ENCODE measurements at places on chromosomes 2 and 18.

DNA sequence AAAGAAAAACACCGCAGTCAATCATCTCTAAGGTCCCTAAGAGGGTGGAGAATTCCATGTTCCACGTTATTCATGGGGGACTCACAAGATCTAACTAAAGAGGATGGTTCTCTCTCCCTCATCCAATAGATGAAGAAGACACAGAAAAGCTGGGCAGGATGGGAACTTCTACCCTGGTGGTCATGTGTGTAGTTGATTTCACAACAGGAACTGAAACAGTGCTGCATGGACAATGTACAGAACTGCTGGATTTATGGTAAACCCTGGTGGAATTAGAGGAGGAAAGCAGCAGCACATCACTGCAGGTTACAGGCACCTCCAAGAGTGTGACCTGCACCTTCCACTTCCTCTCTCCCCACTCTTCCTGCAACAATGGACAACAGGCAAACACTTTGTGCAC lies 31.4 kb downstream of the FECH start:
- no peak for DNase-seq

DNA sequence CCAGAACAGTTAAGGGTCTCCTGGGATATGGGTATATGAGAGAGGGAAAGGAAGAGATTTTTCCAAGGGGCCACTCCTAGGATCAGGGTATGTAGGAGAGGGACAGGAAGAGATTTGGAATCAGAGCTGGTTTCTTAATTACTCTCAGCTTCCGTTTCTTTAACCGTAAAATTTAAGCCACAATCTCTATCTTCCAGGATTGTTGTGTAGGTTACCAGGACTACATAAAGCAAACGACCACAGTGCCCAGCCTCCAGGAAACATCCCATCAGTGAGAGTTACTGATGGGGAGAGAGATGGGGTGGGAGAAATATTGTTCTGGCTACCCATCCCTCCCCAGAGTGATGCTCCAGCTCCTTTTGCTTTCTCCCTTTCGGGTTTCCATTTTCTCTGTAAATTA lies 114.6 kb upstream of the THUMPD2 start:
- DNase-seq = no peak

- no peak for DNase-seq
Observed at GRCh38 chr2:128607911-128608506, 289.3 kb upstream of the HS6ST1 start.

- no peak for DNase-seq
Observed at GRCh38 chr2:191105082-191105481, 45.7 kb downstream of the STAT4 start.

DNA sequence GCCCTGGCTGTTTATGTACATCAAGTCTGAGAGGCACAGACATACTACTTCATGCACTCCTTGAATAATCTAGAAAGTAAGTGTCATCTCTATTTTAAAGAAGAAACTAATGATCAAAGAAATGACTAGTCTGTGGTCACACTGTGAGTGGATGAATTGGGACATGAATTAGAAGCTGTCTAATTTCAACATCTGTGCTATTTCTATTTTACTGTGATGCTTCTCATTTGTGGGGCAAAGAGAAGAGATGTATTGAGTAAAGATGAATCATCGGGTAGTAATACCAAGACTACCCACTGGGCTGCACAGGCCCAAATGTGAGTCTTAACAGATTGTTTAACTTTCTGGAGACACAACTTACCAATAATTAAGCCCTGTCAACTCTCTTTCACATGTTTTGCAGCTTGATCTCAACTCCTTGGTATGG lies 42.4 kb upstream of the MTIF2 start:
- no peak for DNase-seq

DNA sequence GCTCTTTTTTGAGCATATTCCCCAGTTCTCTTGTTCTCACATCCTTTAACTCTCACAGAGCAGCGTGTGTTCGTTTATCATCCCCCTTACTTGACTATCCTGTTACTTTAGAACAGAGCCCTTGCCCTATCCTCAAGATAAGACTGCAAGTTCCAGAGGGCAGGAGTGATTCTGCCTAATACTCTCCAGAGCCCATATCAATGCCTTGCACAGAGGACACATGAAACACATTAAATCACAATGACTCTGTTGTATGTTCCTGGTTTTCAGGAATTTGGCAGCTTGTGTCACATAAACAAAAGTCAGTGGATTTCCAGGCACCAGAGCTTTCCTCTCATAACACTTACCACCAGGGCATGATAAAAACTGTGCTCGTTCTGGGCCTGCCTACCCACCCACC lies 156.7 kb downstream of the RNF144A start:
- DNase-seq = no peak

DNA sequence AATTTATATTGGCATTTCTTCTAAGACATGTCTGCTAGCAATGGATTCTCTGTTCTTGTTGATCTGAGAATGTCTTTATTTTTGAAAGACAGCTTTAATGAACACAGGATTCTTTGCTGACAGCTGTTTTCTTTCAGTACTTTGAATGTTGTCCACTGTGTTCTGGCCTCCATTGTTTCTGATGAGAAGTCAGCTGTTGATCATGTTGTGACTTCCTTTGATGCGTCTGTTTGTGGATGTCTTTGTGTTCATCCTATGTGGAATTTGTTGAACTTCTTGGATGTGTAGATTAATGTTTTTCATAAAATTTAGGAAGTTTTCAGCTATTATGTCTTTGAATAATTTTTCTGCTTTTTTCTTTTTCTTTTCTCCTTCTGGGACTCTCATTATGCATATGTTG lies 39.8 kb upstream of the KCNF1 start:
- no peak for DNase-seq

DNA sequence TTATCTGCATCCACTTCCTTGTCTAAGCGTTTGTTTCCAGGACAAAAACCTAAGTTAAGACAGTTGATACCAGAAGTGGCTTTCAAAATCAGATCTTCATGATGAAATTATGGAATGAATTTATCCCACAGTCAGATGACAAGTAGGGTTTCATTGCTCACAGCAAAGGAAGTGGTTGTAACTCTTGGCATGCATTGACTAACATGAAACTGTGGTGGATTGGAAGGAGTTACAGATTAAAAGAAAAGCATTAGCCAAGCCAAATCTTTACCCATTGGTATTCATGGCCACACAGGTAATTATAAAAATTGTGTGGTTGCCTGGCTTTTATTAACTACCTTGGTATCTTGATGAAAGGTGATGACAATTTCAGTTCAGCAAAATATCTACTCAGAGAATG lies 438.0 kb upstream of the NXPH2 start:
- no peak for DNase-seq

DNA sequence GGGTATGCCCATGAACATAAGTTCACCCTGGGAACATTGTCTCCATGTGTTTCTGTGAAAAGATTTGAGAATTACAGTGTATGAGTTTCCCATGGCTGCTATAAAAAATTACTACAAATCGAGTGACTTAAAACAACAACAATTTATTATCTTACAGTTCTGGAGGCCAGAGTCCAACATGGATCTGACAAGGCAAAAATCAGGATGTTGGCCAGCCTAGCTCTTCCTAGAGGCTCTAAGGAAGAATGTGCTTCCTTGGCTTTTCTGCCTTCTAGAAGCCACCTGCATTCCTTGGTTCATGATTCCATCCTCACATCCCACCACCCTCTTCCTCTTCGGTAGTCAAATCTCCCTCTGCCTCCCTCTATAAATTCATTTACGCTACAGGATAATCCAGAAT lies 38.6 kb downstream of the FAM124B start:
- DNase-seq = no peak

- no peak for DNase-seq
Observed at GRCh38 chr2:60523963-60524362, 29.5 kb downstream of the BCL11A start.

DNA sequence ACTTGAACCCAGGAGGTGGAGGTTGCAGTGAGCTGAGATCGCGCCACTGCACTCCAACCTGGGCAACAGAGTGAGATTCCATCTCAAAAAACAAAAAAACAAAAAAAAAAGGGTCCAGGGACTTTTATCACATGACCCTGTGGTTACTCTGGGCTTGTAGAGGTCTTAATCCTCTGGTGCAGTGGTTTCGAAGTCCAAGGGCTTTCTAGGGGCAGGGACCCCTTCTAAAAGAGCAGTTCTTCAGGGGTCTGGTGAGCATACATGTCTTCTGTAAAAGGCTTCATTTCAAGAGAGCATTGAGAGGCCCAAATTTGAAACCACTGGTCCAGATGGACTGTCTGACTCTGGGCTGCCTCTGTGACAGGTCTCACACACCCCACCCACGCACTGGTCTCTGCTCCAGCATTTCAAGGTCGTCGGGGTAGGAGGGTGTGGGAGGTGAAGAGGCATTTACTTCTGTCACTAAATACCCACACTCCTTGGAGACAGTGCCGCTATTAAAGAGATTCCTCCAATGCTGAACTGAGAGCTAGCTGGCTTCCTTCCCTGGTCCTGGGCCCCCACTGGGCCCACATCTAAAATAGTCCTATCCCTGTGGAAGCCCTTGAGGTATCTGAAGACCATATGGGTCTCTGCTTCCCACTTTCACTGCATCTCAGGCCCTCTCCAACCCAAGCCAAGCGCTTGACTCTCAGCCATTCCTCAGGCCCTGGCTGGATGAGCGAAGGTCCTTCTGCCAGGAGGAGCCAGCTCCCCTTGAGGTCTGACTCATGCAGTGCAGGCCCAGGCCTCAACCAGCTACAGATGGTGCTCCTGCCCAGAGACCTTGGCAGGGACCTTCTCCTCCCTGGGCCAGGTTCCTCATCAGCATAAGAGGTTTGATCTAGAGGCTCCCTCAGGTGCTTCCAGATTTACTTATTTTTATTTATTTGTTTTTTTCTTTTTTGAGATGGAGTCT lies 44.8 kb downstream of the PAX8 start:
- DNase-seq = no peak

GRCh38 chr18:51038110-51038509 lies 8.1 kb downstream of the SMAD4 start:
- no peak for DNase-seq

- no peak for DNase-seq
Observed at GRCh38 chr2:44116319-44116718, 52.4 kb upstream of the PPM1B start.

All from T-helper 22 cell (primary cell).